ENCODE measurements at places on chromosomes 5 and 9.

DNA sequence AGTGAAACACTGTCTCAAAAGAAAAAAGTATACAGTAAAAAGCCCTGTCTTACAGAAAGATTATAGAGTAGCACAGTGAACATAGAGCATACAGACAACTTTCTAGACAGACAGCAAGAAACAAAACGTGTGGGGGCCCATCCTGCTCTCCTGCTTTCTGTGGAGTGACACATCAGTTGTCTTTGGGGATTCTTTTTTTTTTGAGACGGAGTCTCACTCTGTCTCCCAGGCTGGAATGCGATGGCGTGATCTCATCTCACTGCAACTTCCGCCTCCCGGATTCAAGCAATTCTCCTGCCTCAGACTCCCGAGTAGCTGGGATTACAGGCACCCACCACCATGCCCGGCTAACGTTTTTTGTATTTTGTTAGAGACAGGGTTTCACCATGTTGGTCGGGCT is 14.9 kb downstream of the CDHR2 start:
- no peak for DNase-seq

DNA sequence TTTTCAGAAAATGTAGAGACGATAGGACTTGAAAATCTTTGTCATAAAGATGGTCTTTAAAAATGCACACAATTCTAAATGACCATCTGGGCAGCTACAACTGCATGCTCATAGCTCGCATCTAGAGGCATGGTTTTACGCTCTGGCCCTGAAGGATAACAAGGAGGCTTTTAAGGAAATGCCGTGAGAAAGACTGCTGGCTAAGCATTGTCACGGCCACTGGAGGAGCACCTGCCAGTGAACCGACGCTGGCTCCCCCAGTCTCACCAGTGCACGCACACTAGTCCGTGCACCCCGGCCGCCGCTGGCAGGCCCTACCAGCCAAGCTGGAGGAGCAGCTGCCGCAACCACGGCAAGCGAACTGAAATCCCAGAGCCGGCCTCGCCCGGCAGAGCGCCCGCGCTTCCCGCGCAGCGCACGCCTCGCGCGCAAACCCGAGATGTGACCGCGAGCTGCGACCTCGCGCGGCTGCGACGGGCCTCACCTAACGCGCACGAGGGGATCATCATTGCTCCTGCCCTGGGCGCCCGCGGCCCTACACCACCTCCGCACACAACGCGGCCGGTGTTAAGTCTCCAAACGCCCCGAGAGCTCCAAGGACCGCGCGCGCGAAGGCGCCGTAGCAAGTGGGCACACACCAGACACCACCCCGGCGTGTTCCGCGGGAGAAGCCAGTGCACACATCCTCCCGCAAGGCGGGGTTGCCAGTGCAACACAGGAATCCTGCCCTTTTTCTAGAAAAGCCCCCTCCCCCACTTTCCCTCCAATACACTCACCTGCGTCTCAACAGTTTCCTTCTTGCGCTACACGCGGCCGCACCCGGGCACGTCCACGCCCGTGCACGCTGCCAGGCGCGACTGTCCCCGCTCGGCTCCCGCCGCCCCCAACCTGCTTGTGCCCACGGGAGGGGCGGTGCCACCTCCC is 5.3 kb downstream of the ELAVL2 start:
- no peak for DNase-seq

GRCh38 chr5:150211156-150212030 is 21.5 kb downstream of the SLC6A7 start:
- DNase-seq = no peak

GRCh38 chr5:158616707-158617106 is 483.0 kb downstream of the EBF1 start:
- DNase-seq = no peak

GRCh38 chr9:16619914-16620520 is 250.5 kb downstream of the BNC2 start:
- DNase-seq = no peak

Data from hippocampal formation (tissue), 2 donors.